COR-L47 (cell line): ENCODE measurements at places on chromosomes 4 and X.

- DNase-seq: no peak
Observed at GRCh38 chrX:72395237-72395636, 89.5 kb upstream of the CITED1 start.

DNA sequence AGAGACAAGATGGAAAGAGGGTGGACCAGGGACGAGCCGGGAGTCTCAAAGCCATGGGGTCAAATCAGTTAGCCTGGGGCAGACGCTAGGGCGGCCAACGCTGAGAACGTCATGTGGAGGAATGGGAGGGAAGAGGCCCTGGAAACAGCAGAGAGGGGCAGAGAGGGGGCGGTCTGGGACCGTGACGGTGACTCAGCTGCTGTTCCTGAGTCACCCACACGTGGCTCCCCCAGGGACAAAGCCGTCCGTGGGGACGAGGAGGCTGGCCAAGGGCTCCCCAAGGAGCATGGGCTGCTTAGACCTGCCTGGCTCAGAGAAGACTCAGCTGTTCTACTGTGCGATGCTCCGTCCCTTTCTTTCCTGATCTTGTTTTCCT lies 108.4 kb upstream of the LRPAP1 start:
- no peak for DNase-seq

- DNase-seq: no peak
Observed at GRCh38 chrX:106919932-106920452, at the start of gene CLDN2. Gene CLDN2 (plus strand): TSS chrX:106920402. CDS start chrX:106928229, 7,827 bp downstream.

GRCh38 chrX:21656587-21657317 lies 1.4 kb downstream of the KLHL34 start:
- no peak for DNase-seq

GRCh38 chrX:2863646-2864045 lies 34.9 kb downstream of the GYG2 start:
- no peak for DNase-seq
